ENCODE measurements at places on chromosomes 3 and 15.
A peak's percentile ranks its signal among the peaks of the same experiment; 100 is the strongest.

DNA sequence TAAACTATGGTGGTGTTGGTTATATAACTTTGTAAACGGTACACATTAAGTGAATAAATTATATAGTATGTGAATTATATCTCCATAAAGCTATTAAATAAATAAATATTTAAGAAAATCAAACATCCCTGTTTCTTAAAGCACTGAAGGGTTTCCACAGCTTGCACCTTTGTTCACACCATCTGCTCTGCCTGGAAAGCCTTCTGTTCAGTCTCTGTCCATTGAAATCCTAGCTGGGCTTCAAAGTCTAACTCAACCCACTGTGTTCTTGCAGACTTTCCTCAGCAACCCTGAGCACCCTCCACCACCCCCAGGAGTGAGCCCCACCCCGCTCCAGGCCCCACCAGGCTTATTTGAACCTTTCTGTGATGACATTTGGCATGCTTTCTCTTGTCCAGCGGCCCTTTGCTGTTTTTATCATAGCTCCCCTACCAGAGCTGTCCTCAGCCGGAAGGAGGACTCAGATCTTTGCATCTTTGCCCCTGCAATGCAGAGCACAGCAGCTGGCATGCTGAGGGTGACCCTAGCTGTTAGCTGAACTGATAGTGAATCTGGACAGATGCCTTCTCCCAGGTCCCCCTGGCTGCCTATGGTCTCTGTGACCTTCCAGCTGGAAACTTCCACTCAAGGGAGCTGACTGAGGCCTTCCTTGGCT, 105.2 kb downstream of the DAPK2 start:
- no peak for DNase-seq

- peak; percentile 53 for DNase-seq
Measured at GRCh38 chr3:71062952-71063772, 520.4 kb downstream of the FOXP1 start.

- DNase-seq: no peak
Measured at GRCh38 chr15:51051776-51052175, 42.9 kb downstream of the TNFAIP8L3 start.

- DNase-seq: no peak
Measured at GRCh38 chr3:110344487-110344886, 727.1 kb upstream of the NECTIN3 start.

- no peak for DNase-seq
Measured at GRCh38 chr3:138740072-138740471, 94.7 kb downstream of the PIK3CB start.

DNA sequence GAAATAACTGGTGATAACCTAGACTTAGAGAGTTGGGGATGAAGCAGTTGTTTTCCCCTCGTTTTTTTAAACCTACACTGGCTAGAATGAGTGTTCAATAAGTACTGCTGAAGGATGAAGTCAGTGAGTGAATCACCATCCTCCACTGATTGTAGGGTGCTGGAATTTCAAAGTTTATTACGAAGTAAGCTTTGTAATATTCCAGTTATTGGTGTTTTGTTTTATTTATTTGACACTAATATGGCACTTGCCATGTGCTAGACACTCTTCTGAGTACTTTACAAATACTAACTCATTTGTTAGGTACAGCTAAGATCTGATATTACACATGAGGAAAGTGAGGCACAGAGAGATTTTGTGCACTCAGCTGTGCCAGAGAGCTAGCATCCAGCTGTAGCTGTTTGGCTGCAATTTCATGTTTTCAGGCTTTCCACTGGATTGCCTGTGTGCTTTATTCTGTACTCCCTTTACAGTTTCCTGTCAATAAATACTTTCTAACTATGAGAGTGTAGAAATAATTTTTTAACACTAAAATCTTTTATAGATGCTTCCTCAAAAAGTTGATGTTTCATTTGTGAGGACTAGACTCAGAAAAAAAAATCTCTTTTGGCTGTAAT, 5.8 kb downstream of the MAP2K5 start:
- no peak for DNase-seq

DNA sequence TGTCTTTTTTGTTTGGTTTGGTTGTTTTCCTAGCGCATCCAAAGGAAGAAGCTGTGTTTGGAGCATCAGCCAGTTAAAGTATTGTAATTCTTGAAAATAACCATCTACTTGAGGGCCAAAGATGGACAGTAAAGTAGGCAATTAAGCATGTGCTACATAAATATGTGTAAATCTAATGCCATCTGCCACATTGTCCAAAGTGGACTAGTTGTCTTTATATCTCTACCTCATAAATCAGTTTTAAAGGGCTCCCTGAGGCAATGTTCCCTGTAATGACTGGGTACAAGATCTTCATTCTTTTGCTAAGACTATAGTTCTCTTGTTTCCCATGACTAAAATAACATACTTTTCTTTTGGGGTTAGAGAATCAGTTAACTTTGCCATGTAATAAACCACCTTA, 460.0 kb upstream of the RARB start:
- no peak for DNase-seq

DNA sequence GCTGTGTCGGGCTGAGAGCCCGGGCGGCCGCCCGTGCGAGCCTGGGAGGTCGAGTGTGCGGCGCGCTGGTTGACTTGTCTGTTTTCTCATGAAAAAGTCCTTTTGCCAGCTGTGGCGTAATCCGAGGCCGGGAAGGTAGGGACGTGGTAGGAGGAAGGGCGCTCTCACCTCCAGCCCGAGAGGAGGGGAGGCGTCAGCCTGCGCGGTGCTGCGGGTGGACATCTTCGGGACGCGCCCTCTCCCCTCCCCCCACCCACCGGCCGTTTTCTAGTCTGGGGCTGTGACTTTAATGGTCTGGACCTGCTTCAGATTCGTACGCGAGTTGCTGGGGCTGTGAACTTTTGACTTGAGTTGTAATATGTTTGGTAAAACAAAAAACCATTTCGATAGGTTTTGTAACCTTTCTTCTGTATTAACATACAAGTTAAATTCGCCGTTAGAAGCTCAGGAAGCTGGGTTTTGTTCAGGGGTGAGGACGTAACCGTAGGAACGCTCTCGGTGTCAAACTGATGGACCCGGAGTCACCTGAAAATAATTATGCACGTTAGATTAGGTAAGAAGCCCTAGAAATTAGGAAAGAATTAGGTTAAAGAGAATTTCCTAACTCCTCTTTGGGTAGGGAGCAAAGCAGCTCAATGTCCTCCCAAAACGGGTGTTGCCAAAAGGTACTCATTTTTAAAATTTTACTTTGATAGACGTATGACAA, 762 bp downstream of the NCK1 start:
- peak; percentile 25 for DNase-seq

- no peak for DNase-seq
Measured at GRCh38 chr3:55601366-55602080, 114.4 kb upstream of the WNT5A start.

DNA sequence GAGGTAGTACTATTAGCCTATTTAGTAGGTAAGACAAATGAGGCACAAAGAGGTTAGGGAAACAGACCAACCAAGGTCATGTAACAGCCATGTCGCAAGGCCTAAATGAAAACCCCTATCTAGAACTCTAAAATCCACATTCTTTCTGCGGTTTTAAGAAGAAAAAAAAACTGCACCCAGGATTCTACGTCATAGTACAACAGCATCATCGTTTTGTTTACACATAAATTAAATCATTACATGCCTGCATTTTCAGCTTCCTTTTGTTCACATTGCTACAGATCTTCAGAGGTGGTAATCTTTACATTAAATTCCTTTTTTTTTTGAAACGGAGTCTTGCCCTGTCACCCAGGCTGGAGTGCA, 548 bp upstream of the PSMD6 start:
- DNase-seq: no peak

GRCh38 chr15:71567173-71567572, 243.2 kb upstream of the NR2E3 start:
- DNase-seq: no peak

DNA sequence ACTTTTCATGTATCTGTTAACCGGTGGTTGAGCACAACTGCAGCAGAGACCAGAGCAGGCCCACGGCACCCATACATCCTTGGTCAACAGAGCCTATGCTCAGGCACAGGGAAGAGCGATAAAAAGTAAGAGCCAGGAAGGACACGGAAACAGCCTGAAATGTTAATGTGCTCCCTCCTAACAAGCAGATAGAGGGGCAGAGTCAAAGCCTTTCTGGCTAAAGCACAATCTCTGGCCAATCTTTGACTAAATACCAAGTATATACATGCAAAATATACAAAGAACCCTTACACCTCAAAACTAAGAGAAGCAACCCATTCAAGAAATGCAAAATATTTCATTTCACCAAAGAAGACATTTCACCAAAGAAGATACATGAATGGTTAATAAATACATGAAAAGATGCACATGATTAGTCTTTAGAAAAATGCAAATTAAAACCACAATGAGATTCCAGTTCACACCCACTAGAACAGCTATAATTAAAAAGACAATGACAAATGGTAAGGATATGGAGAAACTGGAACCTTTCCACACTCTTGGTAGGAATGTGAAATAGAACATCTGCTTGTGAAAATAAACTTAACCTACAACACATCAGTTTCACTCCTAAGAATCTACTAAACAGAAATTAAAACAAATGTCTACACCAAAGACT, 88.0 kb downstream of the OSBPL10 start:
- DNase-seq: no peak

GRCh38 chr3:58206406-58207011, 4.3 kb downstream of the DNASE1L3 start:
- DNase-seq: no peak

- peak; percentile 50 for DNase-seq
Measured at GRCh38 chr3:50652709-50653108, 22.0 kb upstream of the DOCK3 start.

DNA sequence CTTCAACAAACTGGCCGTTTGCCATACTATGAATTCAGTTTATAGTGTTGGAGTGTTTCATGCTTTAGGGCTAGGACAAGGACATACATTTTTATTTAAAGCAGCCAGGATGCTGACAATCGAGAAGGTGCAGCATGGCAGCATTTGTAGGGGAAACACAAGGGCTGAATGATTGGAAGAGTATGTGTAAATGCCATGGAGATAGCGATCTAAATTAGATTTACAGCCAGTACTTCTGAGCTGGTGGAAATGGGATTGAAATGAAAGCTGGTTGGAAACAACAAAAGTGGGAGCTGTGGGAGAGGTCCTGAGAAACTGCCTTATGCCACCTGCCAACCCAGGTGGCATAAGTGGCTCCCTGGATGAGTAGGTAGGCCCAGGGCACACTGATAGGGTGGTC, 209.9 kb upstream of the MRPL3 start:
- no peak for DNase-seq

GRCh38 chr3:171420667-171421066, 39.5 kb downstream of the TNIK start:
- DNase-seq: no peak

GRCh38 chr3:39276746-39277145, 3.1 kb downstream of the CX3CR1 start:
- DNase-seq: no peak

GRCh38 chr15:93520206-93520605, 431.2 kb upstream of the RGMA start:
- no peak for DNase-seq

DNA sequence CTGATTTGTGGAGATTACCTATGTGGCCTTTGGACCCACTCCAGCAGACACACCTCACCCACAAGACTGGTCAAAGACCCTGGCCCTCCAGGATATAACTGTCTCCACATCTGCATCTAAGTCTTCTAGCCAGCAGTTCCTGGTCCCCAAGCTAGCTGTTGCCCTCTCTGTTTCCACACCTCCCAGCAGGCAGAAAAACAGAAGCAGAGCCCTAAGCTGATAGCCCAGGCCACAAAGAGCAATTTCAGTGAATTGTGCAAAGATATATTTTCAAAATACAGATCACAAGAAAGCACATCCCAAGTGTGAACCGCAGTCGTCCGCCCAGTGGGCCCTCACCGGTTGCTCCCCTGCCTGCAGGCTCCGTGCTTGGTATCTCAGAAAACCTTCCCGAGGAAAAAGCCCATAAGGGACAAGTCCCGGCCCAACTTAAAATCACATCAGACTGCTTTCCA, 2.6 kb downstream of the TNIK start:
- DNase-seq: peak; percentile 17

- DNase-seq: no peak
Measured at GRCh38 chr3:141737093-141737492, 1.0 kb upstream of the RNF7 start.

GRCh38 chr3:54243960-54244682, 121.8 kb downstream of the CACNA2D3 start:
- no peak for DNase-seq

GRCh38 chr15:89472785-89473256, 23.6 kb downstream of the RHCG start:
- DNase-seq: peak; percentile 1

DNA sequence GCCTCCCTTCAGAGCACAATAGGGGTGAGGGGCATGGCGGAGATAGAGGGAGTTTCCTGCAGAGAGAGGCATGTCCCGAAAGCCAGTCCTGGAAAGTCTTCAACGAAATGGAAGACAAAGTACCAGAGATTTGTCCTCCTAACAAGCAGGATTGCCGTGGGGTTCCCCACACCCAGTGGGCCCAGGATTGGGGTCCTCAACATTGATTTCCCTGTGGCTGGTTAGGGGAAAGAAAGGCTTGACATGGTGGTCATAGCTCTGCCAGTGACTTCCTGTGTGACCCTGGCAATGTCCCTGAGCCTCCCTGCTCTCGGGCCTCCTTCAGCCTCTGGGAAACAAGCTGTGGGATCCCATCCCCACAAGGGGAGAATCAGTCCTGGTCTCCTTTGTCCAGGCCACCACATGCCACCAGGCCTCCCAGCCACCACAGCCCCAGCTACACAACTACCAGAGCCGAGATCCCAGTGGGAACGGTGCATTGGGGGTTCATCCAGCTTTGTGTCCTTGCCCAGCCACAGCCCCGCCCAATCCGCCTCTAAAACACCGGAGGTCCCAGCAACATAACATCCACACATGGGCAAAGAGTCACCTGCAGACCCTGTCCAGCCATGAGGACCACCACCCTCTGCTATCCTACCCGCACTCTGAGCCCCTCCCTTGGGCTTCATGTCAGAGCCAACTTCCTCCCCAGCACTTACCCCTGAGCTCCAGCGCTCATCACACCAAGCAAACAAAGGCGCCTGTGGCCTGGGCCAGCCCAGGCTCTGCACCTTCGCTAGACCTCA, 63.0 kb downstream of the ADAMTS17 start:
- no peak for DNase-seq

- no peak for DNase-seq
Measured at GRCh38 chr3:169836942-169837275, 24.2 kb upstream of the LRRC34 start.

DNA sequence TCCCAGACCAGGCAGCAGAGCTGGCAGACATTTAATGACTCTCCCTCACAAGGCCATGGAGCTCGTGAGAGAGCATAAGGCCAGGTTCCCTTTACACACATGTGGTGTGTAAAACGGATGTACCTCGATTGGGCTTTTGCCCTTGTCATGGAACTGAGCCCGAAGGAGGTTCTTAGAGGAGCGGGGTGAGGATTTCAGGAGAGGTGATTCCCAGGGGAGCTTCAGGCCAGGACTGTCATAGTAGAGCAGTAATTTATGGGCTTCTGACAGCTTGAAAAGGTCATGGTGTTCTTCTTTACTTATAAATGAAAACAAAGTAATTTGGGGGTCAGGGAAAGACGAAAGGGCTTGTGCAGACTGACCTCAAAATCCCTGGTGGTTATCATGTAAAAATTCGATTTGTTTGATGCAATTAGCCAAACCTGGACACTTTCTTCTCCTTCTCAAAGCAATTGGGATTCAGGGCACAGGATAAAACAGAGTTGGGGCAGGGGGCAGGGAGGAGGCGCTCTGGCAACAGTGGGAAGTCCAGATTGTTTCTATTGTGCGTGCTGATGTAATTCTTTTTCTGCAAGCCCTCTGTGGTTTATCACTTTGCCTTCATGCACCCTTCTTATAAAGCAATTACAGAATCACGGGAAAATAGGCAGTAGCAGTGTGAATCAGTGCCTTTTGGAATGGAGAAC, 51.0 kb downstream of the CACNA1D start:
- no peak for DNase-seq
